Right lobe of liver (tissue), 6 donors: ENCODE measurements at places on chromosomes 3 and 15. TPM values are rescaled to one million over a fixed set of nuclear protein-coding genes. Genes with fewer than 3 reads are reported as not detected.

- DNase-seq = no peak
Observed at GRCh38 chr3:5324780-5325179, 137.3 kb downstream of the EDEM1 start.

GRCh38 chr3:150372722-150373121 is 35.4 kb upstream of the TSC22D2 start:
- no peak for DNase-seq

The ADAMTS9 gene
- 2.6 TPM for total RNA-seq

The ZIC1 gene
- total RNA-seq = 1.1 TPM

The ITIH1 gene
- total RNA-seq = 447 TPM

The HTR3E gene
- total RNA-seq = not detected

- no peak for DNase-seq
Observed at GRCh38 chr3:53003320-53003719, 42.6 kb downstream of the SFMBT1 start.

The OXSR1 gene
- total RNA-seq = 12.0 TPM

The SLCO2A1 gene
- 0.71 TPM for total RNA-seq

The ZPLD1 gene
- not detected for total RNA-seq

GRCh38 chr3:124634210-124635168 is 95.8 kb upstream of the UMPS start:
- DNase-seq = no peak

GRCh38 chr3:195803289-195803908 is 8.3 kb downstream of the MUC4 start:
- DNase-seq = no peak
